Stimulated activated CD4-positive, alpha-beta T cell treated with anti-CD3 and anti-CD28 coated beads, Interleukin-1b, Interleukin-23, amount 100 ng/mL, for 1 hour (primary cell): ENCODE measurements at places on chromosomes 11 and 22.

DNA sequence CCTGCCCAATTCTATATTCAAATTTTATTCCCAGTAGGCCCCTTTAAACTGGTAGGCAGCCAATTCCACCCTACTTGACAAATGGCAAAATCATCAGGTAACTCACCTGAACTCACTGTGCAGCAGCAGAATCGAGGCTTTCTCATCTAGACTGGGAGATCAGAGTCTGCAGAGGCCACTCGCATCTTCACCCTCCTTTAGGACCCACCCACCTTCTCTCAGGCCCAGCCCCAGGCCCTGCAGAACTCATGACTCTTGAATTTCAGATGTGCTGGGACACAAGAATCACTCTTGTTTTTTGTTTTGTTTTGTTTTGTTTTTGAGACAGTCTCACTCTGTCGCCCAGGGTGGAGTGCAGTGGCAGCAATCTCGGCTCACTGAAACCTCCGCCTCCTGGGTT lies 38.8 kb downstream of the MICAL3 start:
- no peak for DNase-seq

GRCh38 chr11:61549177-61549576 lies 31.7 kb downstream of the SYT7 start:
- no peak for DNase-seq

DNA sequence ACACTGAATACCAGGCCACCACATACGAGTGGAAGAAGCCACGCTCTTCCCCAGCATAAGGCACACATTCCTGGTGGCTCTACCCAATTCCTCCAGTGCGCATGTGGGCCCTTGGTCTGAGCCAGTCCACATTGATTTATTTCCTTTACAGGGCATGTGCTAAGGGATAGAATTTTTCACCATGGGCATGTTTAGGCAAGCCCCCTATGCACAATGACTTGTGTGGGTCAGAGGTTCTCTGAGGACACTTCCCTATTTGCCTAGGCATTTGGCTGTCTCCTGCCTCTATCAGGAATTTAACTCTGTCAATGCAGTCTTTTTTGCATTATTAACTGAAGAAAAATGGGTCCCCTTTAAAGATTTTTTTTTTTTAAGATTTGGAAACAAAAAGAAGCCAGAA lies 718.1 kb downstream of the NTM start:
- no peak for DNase-seq

DNA sequence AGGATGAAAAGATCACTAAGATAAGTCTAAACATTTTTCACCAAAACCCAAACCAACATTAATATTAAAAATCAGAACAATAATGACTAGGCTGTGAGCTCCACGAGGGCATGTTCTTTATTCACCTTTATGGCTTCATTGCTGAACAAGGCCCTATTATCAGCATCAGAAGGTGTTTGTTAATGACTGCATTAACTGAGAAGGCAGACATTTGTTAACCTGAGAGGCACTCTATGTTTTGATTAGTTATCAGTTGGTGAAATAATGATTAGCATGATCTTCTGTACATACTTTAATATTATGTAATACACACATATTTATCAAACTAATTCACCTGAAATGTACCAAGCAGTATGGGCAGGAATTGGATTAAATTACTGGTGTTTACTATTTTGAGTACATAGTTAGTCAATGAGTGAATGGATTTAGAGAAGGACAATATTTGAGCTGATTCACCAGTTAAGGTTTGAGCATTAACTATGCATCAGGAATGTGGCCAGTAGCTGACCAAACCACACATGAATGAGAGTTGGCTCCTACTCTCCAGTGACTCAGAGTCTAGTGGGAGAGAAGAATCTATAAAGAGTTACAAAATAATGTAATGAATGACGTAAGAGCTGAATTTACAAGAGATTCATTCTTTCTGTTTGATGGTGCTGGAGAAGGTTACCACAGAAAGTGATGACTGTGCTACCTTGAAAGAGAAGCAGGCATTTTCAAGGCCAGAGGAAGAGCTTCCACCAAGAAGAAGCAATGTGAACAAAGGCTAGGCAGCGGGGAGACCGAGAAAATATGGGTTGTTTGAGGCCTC lies 6.7 kb downstream of the IL18 start:
- DNase-seq = no peak

DNA sequence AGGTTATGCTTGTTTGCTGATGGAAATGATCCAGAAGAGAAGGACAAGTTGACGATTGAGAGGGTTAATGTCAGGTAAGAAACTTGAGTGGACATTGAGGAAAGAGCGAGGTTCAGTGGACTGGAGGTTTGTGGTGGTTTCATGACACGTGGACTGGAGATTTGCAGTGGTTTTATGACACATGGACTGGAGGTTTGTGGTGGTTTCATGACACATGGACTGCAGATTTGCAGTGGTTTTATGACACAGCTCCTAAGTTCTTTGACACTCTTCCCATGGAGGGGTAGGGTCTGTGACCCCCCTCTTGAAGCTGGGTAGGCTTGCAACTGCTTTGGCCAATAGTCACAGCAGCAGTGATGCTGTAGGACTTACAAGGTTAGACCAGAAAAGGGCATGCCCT lies 5.4 kb upstream of the MAPK8IP2 start:
- DNase-seq = no peak

DNA sequence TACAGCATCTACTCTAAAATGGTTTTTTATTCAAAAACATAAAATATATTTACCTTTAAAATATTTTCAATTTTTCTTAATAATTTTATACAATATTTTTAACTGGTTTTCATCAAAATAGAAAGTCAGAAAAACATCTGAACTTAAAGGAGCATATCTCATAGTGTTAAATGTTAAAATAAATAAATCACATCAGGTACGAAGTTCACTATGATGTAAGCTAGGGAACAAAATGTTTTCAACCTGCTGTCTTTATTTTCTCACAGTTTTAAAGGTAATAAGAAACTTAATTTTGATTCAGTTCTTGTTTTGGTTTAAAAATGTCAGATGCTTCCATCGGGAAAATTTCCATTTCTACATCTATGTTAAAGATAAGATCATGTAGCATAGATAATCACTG lies 97.7 kb downstream of the MUC15 start:
- no peak for DNase-seq

- DNase-seq = no peak
These were observed 37.6 kb upstream of the KLHL35 start for GRCh38 chr11:75470476-75471080.

DNA sequence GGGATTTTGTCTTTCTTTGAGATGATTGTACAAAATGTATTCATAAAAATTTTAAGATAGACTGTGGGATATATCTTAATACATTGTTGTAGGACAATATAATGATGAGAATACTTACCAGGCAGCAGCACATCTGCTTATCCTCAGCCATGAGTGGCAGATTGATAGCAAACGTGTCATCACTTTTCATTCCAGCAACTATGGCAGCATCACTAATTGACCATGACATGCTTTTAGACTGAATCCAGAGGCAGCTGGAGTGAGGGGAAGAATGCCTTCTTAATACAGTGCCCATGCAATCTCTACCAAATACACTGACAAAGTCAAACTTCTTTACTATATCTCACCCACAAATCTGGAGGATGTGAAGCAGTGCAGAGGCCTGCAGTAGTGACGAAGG lies 755.2 kb upstream of the RAG2 start:
- no peak for DNase-seq

DNA sequence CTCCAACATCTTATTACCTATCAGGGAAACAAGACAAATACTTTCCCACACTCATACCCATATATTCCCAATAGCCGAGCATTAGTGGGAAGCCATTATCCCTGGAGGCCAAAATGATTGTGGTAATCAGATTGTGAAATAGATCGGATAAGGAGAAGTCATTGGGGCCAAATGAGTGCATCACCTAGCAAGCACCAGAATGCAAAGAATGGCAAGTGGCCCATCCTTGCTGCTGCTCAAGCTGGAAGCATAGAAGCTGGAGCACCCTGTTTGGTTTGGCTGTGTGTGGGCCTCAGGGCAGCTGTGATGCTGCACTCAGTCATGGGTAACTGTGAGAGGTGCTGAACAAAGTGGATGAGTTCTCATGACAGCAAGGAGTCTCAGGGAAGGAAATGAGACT lies 18.7 kb upstream of the DBX1 start:
- DNase-seq = no peak

DNA sequence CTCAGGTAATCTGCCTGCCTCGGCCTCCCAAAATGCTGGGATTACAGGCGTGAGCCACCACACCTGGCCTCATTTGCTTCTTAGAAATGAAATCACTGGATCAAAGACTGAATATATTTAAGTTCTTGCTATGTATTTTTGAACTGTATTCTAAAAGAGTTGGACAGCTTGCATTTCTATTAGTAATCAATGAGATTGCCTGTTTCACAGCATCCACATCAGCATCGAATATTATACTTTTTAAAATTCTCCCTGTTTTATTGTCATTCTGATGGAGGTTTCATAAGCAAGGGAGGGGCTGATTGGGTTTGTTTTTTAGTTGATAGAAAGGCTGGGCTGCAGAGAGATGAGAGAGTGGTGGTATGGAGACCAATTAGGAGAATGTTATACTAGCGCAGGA lies 68.7 kb upstream of the CREB3L1 start:
- no peak for DNase-seq

DNA sequence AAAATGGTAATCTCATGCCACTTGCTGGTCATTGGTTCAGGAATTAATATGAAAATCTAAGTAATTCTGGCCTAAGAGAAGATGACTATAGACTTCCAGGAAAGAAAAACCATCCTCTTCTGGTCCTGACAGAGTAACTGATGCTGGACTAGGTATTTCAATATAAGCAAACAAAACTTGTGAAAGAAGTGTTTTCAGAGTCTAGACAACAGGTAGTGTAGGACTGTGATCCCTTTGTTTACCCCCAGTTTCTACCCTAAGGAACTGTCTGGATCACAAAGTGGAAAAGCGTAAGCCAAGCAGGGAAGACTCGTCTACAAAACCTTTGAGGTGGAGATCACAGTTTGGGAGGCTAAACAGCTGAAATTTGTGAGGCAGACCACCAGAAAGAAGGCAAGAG lies 30.4 kb upstream of the ARL14EP start:
- no peak for DNase-seq

GRCh38 chr11:126664643-126665042 lies 309.2 kb downstream of the ST3GAL4 start:
- DNase-seq = no peak

GRCh38 chr11:66101066-66101464 lies 31.0 kb downstream of the PACS1 start:
- DNase-seq = no peak

DNA sequence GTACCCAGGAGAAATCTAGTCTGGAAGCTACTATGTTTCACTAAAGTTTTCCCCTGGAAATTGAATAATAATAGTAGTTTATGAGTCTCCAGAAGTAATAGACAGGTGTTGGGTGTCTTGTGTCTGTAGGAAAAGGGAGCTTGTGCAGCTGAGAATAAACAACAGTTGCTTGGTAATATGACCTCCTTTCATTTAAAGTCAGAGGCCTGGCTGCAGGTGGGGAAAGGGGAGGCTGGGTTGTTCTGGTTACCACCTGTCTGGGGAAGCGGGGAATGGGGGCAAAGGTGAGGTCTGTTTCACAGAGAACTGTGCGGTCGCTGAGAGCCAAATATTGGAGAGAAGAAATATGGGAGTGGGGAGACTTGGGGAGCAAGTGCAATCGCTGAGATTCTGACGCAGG lies 3.3 kb upstream of the GRAMD1B start:
- no peak for DNase-seq

DNA sequence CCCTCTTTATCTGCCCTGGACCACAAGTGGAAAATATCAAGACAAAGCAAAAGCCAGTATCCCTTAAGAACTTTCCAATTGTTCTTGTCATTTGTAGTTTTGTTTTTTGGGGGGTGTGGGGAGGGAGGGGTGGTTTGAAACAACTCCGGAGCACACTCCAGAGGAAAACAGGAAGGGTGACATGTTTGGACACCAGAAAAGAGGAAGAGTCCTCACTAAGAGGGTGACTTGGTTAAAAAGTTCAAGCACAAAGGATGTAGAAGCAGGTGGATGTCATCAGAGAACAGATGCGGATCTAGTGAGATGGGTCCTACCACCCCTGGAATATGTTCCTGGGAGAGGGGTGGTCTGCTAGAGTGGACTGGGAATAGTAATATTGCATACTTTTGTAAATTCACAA lies 25.8 kb downstream of the ADAMTS8 start:
- DNase-seq = no peak

GRCh38 chr22:37357446-37358075 lies 69.7 kb downstream of the ELFN2 start:
- DNase-seq = no peak

- no peak for DNase-seq
These were observed 3.7 kb upstream of the SPON1 start for GRCh38 chr11:13958641-13959400.

- no peak for DNase-seq
These were observed 71.2 kb upstream of the SHISAL1 start for GRCh38 chr22:44383652-44384562.

DNA sequence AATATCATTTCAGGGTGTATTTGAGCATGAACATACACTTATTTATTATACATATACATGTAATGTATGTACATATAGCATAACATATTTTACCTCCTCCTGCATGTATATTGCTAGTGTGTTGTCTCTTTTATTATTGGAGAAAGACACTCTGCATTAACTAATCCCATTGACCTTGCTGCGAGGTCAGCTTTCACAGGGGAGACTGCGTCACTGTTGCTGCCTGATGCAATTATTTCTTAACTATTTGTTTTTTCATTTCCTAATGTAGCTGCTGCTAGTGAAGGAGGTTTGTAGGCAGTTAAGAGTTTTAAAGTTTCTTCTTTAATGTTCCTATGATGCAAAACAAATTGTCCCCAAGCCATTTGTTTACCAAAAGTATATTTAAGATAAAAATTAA lies 185.4 kb upstream of the CNTN5 start:
- DNase-seq = no peak

GRCh38 chr11:107998761-107999160 lies 9.9 kb upstream of the CUL5 start:
- DNase-seq = no peak

DNA sequence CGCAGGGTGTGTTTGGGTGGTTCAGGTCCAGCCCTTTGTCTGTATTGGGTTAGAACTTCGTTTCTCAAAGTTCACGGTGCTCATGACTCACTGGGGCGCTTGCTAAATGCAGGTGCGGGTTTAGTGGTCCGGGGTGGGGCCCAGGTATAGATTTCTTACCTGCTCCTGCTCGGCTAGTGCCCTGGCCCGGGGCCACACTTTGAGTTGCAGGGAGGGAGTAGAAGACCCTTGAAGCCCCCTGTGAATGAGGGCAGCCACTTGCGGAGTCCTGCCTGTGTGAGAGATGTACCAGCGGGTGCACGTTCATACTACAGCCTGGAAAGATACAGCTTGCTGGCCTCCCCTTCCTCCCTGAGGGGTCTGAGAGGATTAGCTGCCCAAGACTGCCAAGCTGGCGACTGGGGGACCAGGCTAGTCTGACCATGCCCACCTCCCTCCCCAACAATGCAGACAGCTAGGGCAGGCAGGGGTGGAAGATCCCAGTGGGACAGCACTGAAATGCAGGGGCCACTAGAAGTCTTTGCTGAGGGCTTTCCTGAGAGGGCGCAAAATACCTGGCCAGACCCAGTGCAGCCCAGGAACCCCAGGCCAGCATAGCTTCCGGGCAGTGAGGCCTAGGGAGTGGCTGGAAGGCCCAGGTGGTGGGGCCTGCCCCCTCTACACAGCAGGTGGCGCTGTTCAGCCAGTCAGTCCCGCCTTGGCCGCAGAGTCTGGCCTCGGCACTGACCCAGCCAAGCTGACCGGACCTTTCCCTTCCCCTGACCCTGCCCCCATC lies 5.1 kb upstream of the MYRF start:
- no peak for DNase-seq
